ENCODE measurements at places on chromosomes 12 and 14.

DNA sequence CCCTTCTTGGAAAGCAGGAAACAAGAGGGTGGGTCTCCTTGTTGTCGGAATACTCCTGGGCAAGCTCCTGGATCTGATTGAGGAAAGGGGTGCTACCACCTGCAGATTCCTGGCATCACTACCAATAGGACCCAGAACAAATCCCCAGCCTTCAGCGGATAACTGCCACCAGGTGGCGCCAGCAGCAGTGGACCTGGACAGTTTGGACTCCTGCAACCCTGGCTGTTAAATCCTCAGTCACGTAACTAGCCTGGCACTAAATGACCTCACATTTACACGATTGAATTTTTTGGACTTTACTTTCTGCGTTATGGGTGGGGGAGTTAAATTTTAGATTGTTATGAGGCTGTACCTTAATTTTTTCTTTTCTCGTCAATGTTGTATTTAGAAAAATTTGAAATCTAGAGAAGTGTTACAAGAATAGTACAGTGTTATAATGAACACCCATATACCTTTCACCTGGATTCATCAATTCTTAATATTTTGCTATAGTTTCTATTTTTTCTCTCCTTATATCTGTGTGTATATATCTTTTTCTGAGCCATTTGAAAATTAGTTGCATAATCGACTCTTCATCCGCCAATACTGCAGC lies 95.6 kb downstream of the GAS2L3 start:
- DNase-seq: peak; percentile 51

- DNase-seq: peak; percentile 35
Measured at GRCh38 chr12:81296556-81297305, 218.9 kb downstream of the ACSS3 start.

- no peak for DNase-seq
Measured at GRCh38 chr12:29429999-29430715, 49.2 kb upstream of the ERGIC2 start.

DNA sequence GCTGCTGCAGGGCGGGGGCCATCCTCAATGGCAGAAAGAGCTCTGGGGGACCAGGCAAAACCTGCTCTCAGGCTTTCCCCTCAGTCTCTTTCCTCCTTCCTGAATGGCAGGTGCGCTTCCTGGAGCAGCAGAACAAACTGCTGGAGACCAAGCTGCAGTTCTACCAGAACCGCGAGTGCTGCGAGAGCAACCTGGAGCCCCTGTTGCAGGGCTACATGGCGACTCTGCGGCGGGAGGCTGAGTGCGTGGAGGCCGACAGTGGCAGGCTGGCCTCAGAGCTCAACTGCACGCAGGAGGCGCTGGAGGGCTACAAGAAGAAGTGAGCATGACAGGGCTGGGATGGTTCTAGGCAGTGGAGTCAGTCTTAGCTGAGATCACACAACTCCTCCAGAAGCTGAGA lies 22.9 kb upstream of the KRT83 start:
- no peak for DNase-seq

- no peak for DNase-seq
Measured at GRCh38 chr12:68608191-68608590, 2.5 kb upstream of the RAP1B start.

GRCh38 chr12:116236976-116237375 lies 40.5 kb downstream of the MED13L start:
- no peak for DNase-seq

- no peak for DNase-seq
Measured at GRCh38 chr12:99367181-99367580, 280.4 kb upstream of the GARIN6 start.

- no peak for DNase-seq
Measured at GRCh38 chr14:104345621-104346462, 207.5 kb downstream of the KIF26A start.

DNA sequence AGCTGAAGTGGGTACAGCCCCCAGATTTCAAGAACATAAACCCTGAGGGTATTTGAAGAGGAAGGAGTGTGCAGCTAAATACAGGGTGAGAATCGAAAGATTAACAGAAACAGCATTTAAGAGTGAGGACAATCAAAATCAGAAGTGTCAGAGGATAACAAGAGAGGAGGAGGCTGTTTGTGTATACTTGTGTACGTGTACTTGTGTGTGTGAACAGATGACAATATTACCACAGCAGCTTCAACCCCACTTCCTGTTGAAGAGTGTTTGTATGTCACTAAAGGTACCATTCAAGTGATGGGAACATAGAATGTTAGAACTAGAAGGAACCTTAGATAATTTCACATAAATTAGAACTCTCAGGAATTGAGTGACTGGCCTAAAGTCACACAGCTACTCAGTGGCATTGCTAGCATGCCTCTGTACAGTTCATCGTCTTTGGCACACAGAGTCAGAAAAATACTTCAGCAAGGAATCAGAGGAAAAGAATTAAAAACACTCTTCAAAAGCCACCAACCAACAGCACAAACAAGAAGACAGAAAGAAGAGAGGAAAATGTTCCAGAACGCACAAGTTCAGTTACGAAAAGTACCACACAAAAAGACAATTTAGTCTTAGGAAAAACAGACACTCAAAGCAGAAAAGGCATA lies 164.3 kb upstream of the BCL2L14 start:
- DNase-seq: no peak

DNA sequence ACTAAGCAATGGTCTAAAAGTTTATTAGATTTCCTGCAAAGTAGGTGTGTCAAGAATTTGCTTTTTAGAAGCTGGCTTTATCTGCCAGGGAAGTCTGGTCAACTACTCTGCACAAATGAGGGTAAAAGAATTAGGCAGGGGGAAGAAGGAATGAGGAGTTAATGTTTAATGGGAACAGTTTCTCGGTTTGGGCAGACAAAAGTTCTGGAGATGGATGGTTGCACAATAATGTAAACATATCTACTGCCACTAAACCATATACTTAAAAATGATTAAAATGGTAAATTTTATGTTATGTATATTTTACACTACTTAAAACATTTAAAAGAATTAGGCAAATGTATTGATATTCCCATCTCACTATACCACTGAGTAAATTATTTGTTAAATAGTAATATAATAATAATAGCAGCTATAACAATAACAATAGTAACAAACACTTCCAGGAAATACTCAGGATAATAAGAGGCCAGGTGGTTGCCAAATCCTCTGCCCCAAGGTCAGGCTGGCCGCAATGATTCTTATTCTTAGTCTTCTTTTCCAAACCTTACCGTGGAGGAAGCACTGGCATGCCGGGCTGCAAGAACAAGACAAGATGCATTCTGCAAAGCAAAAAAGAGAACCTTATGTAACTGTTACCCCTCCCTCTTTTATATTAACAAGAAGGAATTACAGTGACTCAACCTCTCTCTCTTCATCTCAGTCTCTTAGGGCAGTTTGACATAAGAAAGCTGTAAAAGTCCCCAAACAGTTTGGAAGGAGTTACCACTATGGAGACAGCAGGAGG lies 13.9 kb downstream of the CS start:
- no peak for DNase-seq

GRCh38 chr12:120225852-120226640 lies 25.1 kb upstream of the RPLP0 start:
- DNase-seq: no peak

DNA sequence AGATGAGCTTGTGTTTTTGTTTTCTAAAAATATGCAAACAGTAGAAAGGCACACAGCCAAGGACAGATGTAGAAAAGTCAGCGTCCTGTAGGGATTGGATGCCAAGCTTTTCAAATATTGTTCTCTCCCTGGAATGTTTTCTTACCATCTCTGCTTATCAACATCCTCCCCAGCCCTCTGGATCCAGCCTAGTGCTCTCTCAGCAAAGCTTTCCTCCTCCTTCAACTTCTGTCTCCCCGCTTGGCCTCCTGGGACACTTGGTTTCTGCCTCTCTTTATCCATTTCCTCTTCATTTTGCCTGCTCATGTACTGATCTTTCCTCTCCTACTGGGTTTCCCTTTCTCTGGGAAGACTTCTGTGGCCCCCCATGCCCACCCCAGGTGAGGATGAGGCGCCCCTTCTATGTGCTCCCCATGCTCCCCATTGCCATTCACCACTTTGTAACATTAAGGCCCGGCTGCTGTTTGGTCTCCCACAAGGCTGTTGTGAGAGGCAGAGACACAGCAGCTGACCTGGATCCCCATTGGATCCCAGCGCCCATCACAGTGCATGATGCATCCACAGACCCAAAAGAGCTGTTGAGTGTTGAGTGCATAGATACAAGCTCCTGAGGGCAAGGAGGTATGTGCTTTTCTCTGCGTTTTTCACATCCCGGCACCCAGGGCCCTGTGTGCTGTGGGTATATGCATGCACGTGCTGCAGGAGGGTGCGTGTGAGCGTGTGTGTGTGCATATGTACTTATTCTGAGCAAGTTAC lies 38.2 kb downstream of the EVL start:
- DNase-seq: no peak

DNA sequence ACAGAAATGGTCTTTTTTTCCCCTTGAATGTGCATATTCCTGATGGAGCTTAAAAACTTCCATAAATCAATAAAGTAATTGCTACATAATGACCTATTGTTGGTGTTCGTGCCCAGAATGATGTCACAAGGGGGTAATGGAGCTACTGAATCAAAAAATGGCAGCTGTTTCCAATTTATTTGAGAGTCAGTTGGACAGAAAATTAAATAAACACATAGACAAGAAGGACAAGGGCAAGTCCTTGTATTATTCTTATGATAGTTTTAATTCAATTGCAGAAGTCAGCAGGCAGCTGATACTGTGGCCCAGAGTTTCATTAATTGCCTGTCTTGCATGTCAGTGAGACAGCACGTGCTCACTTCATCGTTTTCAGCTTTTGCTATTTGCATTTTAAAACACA lies 473.5 kb downstream of the ETNK1 start:
- no peak for DNase-seq

DNA sequence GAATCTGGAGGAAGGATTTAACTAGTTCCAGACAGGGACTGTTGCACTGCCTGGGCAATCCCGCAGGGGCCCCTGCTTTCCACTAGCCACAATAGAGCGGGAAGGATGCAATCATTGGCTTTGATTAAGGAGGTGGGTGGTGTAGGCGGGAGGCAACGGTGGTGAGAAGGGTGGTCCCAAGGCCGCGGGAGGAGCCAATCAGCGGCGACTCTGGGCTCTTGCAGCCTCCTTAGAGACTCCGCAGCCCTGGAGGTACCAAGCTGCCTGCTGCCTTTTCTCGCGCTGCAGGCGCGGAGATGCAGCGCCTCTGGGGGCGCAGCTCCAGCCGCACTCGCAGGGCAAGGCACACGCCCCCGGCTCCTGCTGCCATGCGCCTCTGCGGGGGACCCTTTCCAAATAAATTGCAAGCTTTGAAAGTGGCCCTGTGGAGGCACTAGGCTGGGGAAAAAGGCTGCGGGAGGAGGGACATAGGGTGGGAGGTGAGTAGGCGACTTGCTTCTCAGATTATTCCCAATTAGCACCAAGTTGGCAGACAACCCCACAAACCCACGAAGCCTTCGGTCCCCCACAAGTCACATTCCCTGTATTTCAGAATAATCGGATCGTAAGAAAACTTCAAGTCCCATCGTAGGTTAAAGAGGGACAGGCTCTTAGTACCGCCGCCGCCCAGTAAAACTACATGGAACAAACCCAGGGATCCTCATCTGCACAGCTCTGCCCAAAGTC lies 858 bp upstream of the KCNA1 start:
- no peak for DNase-seq

GRCh38 chr12:124904306-124905098 lies 9.9 kb downstream of the UBC start:
- peak; percentile 76 for DNase-seq

GRCh38 chr12:84924981-84925380 lies 12.4 kb upstream of the SLC6A15 start:
- DNase-seq: no peak

GRCh38 chr14:98897605-98898309 lies 374.2 kb downstream of the BCL11B start:
- no peak for DNase-seq

- no peak for DNase-seq
Measured at GRCh38 chr12:130254461-130255276, 83.0 kb upstream of the PIWIL1 start.

GRCh38 chr12:116262741-116263140 lies 14.8 kb downstream of the MED13L start:
- no peak for DNase-seq

GRCh38 chr14:81205639-81206038 lies 15.1 kb downstream of the GTF2A1 start:
- DNase-seq: no peak

DNA sequence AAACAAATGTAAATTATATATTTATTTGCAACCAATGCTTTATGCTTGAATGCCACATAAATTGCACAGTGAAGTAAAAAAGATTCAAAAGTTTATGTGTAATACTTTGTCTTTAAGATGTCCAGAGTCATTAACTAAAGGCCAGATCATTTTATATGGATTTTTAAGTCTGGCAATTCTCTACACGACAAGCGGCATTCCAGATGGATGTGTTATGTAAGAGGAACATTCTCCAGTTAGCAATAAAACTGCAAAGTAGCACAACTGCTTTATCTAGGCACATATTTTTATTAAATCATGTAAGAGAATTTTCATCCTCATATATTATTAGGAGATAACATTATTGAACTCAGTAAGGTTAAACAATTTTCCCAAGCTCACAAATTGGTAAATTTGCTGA lies 1717.7 kb upstream of the SEL1L start:
- no peak for DNase-seq

DNA sequence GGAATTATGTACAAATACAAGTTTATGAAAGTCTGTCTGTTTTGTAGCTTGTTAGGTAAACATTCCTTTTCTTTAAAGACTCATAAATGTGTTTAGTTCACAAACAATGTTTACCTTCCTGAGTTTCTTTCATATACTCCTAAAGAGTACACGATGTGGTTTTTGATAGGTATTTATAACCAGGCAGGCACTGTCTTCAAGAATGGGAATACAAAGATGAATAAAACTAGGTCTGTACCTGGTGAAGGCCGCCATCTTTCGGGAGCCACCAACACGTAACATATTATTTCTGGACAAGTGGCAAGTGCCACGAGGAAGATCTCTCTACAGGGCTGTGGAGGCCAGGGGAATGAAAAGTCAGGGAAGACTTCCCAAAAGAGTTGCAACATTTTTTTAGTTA lies 144.6 kb upstream of the RASSF8 start:
- no peak for DNase-seq

GRCh38 chr14:86997271-86997670 lies 995.7 kb downstream of the GALC start:
- no peak for DNase-seq

- DNase-seq: no peak
Measured at GRCh38 chr14:73747379-73748211, 33.4 kb upstream of the PNMA1 start.
